ENCODE measurements at places on chromosomes 3 and 15. TPM values are rescaled to one million over a fixed set of nuclear protein-coding genes. Genes with fewer than 3 reads are reported as not detected.

C2CD4B gene
- not detected for total RNA-seq

GRCh38 chr3:49399461-49399860, 12.3 kb downstream of the RHOA start:
- DNase-seq, result no peak

TGM5 gene
- not detected for total RNA-seq

DCLK3 gene
- total RNA-seq, result not detected

GRCh38 chr3:158488670-158489069, 82.3 kb upstream of the MLF1 start:
- DNase-seq, result peak; percentile 6

- DNase-seq, result no peak
Measured at GRCh38 chr3:99686469-99686868, 48.1 kb downstream of the COL8A1 start.

DNA sequence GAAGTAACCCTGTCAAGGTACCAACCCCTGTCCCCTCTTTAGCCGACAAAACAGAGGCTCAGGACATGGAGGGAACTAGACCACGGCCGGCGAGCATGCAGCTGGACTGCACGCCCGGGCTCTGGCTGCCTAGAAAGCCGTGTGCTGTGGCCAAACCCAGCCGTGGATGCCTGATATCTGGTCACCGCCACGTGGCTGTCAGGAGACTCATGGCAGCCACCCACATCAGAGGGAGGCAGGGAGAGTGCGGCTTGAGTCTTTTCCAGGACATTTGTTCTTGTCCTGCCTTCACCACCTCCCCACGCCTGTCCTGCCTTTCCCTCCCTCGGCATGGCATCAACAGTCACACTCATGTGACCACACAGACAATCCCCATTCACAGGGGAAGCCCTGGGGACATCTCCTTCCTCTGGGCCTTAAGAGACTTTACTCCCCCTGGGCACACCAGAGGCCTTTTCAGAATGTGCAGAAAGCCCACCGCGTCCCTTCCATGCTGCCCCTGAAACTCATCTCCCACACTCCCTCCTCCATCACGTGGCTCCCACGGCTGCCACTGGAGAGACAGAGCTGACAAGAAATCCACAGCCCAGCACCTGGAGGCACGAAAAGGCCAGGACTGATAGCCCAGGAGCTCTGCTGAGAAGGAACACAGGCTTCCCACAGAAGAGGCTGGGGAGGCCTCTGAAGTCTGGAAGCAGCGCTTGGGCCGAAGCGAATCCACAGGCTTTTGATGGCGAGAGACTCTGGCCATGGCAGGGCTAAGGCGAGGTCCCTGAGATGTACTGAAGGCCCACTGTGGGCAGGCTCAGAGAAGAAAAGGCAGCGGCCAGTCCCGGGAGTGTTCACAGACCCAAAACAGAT, 71.2 kb upstream of the IQSEC1 start:
- DNase-seq, result no peak

DNA sequence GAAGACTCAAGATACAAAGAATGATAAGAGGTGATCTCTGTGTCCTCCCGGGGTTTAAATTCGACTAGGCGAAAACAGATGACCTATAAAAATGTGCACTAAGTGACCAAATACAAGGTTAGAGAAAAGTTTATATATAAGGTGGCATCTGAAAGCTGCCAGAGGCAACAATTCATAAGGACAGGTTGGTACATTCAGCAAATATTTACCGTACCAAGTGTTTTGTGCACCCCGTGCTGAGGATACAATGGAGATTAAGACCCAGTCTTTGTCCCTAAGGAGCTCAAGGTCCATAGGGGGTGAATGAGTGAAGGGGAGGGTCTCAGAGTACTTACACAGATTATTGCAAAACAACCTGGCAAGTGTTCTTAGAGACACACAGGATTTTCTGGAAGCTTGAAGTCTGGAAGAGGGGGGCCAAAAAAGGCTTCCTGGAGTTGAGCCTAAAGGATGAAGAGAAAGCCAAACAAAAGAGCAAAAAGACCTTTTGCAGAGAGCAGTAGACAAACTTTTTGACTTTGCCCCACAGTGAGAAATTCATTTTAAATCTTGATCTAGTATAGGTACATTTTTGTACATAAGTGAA, 71.4 kb upstream of the LRIG1 start:
- DNase-seq, result no peak

ARPP19 gene
- 168 TPM for total RNA-seq

GRCh38 chr15:44250566-44251205, 37.8 kb upstream of the GOLM2 start:
- DNase-seq, result no peak

CACNA1D gene
- total RNA-seq, result 1.9 TPM

FRMD5 gene
- total RNA-seq, result 16.3 TPM

ITGA11 gene
- total RNA-seq, result 81.1 TPM

DNA sequence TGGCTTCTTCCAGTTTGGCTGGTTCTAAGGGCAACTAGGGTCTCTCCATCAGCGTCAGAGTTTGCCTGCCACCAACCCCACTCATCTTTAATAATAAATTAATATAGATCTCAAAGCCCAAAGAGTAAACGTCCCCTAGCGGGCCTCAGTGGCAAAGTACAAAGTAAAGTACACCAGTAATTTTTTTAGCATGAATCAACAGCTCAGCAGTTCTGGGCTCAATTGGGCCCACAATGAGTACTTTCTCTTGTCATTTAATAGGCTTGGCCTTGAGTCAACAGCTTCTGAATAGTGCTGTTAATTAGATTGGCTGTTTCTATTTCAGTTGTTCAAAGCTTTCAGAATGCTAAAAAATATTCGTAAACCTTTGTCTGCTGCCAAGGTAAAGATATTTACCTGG, 89.0 kb upstream of the PFN2 start:
- no peak for DNase-seq

NUSAP1 gene
- total RNA-seq, result 21.3 TPM

DNA sequence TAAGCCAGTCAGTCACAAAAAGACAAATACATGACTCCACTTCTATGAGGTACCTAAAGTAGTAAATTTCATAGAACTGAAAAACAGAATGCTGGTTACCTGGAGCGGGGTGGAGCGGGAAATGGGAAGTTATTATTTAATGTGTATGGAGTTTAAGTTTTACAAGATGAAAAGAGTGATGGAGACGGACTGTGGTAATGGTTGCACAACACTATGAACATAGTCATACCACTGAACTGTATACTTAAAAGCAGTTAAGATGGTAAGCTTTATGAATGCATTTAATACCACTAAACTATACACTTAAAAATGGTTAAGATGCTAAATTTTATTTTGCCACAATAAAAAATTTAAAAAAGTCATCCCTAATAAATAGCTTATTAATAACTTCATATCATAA, 23.2 kb downstream of the SFMBT1 start:
- no peak for DNase-seq

DNA sequence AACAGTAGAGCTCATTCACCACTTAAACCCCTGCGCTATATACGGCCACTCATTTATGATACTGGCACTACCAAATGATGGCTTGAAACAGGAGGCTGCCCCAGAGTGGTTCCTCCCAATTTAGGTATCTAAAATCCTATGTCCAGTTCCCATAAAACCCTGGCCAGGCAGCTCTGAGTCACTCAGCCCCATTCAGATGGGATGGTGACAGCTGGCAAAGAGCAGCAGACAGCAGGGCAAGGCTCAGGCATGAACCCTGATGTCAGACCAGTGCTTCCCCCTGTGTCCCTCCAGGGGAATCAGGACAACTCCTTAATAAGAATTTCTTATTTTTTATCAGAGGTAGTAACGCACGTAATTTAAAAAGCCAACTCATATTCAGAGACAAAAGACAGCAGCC, 77.2 kb upstream of the RNU6-1 start:
- DNase-seq, result peak; percentile 45

- no peak for DNase-seq
Measured at GRCh38 chr15:28085489-28086174, 13.5 kb downstream of the OCA2 start.

- peak; percentile 59 for DNase-seq
Measured at GRCh38 chr15:89566181-89566580, 9.1 kb upstream of the TICRR start.

NME9 gene
- total RNA-seq, result not detected

DNA sequence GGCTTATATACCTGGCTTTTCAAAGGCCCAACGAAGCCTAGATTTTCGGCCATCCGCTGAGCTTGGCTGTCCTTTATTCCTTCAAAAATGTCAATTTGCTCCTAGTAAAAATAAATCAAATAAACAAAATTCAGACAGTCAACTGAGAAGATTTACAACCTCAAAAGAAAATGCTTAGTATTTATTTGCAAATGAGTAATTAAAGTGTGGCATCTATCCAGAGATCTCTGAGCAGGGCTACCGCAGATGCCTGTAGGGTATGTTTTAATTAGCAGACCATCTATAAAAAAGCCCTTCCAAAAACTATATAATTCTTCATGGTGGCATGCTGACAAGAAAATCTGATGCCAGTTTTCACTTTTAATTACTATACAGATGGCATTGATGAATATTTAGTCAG, 136.2 kb downstream of the SUCLG2 start:
- DNase-seq, result no peak

DNA sequence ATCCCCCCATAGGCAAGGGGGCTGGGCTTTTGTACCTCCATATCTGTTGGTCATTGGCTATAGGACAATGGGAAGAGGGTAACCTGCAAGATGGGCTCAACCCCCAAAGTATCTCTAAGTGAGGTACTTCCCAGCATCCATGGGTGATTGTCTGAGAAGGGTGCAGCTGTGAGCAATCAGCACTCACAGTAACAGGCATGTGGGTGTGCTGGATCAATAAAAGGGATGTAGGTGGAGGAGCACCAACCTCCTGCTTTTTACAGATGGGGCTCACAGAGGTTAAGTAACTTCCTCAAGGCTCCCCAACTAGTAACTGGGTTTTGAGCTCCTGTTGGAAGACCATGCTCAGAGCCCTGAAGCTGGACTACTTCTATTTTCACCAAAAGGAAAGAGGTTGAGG, 26.4 kb upstream of the FAM107A start:
- DNase-seq, result no peak

DNA sequence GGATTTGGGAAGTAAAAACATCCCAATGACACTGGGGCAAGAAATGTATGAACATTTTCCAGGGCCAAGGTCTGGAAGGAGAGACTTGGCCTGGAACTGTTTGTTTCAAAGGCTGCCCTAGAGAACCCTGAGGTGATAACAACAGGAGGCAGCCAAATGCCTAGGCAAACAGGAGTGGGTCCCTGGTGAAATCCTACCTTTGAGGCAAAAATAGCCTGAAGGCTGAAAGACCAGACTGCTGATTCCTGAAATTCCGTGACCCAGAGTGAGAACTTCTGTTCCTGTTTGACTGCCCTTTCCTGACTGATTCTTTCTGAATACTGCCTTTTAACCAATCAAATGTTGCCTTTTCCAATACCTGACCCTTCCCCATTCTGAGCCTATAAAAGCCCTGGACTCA, 196.4 kb downstream of the NSUN3 start:
- no peak for DNase-seq

DNA sequence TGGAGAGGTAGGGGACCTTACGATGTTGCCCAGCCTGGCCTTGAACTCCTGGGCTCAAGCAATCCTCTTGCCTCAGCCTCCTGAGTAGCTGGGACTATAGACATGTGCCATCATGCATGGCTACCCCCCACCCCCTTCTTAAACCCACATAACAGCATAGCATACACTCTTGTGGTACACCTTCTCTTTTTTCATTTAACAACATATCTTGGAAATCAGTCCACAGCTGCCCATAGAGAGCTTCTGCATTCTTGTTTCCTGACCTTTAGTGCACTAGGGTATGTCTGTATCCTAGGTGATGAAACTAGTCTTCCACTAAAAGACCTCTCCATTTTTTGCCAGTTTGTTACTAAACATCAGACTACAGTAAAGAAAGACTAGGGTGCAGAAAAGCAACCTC, 33.0 kb downstream of the SLC28A1 start:
- no peak for DNase-seq

ROPN1B gene
- not detected for total RNA-seq

DNA sequence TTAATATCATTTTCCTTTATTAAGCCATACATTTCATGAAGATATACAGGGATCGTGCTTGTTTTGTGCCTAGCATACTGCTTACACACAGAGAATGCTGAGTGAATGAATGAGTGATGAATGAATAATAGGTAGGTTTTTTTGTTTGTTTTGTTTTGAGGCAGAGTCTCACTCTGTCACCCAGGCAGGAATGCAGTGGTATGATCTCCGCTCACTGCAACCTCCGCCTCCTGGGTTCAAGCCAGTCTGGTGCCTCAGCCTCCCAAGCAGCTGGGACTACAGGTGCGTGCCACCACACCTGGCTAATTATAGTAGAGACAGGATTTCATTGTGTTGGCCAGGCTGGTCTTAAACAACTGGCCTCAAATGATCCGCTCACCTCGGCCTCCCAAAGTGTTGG, 400.0 kb downstream of the ROBO1 start:
- no peak for DNase-seq

- no peak for DNase-seq
Measured at GRCh38 chr15:67280217-67280616, 25.6 kb downstream of the IQCH start.

DNA sequence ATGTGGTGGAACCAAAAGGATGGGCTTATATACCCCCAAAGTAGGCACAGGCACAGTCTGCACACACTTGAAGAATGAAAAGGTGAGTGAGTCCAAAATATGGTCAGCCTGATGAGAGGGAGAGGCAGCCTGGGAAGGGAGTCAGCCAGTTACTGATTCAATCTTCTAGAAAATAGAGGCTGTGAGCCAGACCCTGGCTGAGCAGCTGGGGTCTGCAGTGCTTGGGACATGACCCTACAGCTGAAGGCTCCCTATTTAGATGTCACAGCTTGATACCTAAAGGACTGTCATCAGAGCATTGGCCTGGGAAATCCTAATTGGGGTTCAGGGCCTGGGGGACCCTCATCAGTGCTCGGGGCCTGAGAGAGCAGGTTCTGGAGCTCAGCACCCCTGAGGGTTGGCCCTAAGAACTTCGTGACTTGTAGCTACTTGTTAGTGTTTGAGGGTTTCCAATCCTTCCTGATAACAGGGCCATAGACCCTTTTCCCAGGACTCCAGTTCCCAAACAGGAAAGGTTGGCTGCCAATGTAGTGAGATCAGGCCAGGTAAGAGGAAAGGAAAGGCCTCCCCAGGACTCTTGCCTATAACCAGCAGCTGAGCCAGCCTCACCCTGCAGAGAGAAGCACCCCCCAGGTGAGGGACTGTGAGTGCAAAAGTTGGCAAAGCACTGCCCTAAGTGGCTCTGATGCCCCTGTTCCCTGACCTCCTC, 54.7 kb upstream of the SLCO2A1 start:
- no peak for DNase-seq

- no peak for DNase-seq
Measured at GRCh38 chr3:195080125-195080524, 190.8 kb downstream of the XXYLT1 start.

KLHL6 gene
- total RNA-seq, result not detected

ATP2C1 gene
- 106 TPM for total RNA-seq

- DNase-seq, result no peak
Measured at GRCh38 chr15:84570164-84570735, 30.6 kb upstream of the ZSCAN2 start.

SLC9C1 gene
- total RNA-seq, result 0.33 TPM
